H7 (cell line): ENCODE measurements at places on chromosomes 7 and 10. TPM values are rescaled to one million over a fixed set of nuclear protein-coding genes. Genes with fewer than 3 reads are reported as not detected.

GRCh38 chr7:149822353-149822943 is 15.7 kb upstream of the ZNF862 start:
- peak; percentile 66 for DNase-seq

GRCh38 chr10:21334891-21335696 is 190.4 kb downstream of the SKIDA1 start:
- DNase-seq, result no peak

DNA sequence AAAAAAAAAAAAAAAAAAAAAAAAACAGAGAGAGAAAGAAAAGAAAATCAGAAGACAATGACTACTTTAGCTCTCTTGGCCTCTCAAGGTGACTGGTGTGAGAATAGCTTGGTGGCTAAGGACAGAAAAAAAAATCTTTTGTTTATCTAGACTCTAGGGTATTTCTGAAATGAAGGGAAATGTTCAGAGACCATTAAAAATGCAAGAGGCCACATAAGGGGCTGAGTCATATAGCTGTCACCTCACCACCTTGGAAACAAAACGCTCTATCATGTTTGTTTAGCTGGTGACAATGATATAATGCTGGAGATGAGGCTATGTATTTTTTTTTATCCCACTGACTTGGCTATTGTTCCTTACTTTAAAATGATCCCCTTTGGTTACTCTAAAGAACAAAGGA is 287.0 kb upstream of the CDC14C start:
- DNase-seq, result no peak

- peak; percentile 14 for DNase-seq
These were observed 5.7 kb downstream of the CUBN start for GRCh38 chr10:17123961-17124360.

- no peak for DNase-seq
These were observed 193.6 kb downstream of the GLRX3 start for GRCh38 chr10:130329792-130330191.

- DNase-seq, result no peak
These were observed 3.9 kb downstream of the LSMEM1 start for GRCh38 chr7:112484671-112485167.

GRCh38 chr10:14040787-14041631 is 289.7 kb downstream of the FRMD4A start:
- DNase-seq, result no peak

- DNase-seq, result no peak
These were observed 168.6 kb upstream of the ZMIZ1 start for GRCh38 chr10:78899996-78900714.

Gene LGI1
- total RNA-seq, result 0.07 TPM in 2 replicates

Gene ACTA2
- total RNA-seq, result not detected in 2 replicates

Gene AKAP9
- total RNA-seq, result 9.5 and 16.3 TPM in 2 replicates

Gene SFTPA2
- total RNA-seq, result not detected in 2 replicates

Gene TWNK
- 16.0 and 19.2 TPM in 2 replicates for total RNA-seq

Gene IL2RA
- not detected in 2 replicates for total RNA-seq
